CD4-positive, alpha-beta memory T cell (primary cell): ENCODE measurements at places on chromosomes 11 and 22. TPM values are rescaled to one million over a fixed set of nuclear protein-coding genes. Genes with fewer than 3 reads are reported as not detected.

Gene ASCL2
- total RNA-seq: not detected

Gene KCNQ1
- total RNA-seq: 21.6 TPM

Gene LARGE2
- 5.1 TPM for total RNA-seq

DNA sequence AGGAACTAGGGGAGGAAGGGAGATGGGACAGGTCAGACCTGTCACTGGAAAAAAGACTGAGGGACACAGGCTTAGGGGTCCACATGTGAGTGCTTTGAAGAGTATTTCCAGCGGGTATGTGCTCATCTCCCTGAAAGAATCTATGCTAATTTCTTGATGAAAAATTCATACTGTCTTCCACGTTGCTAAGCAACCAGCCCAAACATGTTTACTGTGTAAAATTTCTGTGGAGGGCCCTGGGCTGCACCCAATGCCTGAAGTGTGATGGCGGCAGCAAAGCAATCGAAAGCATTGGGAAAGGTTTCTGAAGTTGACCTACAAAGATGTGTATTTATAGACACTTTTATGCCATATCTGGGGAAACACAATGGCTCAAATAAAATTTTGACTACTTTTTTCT, 7.4 kb downstream of the SYT13 start:
- no peak overlapping the region for H3K4me3 ChIP-seq
- DNase-seq: no peak
- no peak overlapping the region for H3K27ac ChIP-seq
- no peaks in the 10 kb centered on the region for H3K36me3 ChIP-seq
- H3K27me3 ChIP-seq: peaks cover 5% of the 10 kb centered on the region
- no peaks in the 10 kb centered on the region for H3K4me1 ChIP-seq

DNA sequence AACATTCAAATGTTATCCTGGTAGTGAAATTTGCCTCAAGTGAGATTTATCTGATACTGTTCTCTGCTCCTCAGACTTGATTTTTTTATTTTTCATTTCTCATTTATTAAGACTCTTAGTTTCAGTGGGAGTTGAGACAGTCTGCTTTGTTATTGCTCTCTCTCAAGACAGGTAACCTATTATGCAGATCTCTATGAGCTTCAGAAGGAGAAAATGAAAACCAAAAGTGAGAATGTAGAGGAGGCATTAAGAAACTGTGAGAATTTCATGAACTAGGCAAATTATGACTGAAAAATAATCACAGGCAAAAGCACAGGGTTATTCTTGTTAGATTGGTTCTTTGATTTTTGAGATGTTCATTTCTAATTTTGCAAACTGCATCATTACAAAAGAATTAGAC, 290.0 kb upstream of the CHORDC1 start:
- no peaks in the 10 kb centered on the region for H3K27me3 ChIP-seq
- no peaks in the 10 kb centered on the region for H3K4me1 ChIP-seq
- DNase-seq: no peak
- H3K4me3 ChIP-seq: no peak overlapping the region

DNA sequence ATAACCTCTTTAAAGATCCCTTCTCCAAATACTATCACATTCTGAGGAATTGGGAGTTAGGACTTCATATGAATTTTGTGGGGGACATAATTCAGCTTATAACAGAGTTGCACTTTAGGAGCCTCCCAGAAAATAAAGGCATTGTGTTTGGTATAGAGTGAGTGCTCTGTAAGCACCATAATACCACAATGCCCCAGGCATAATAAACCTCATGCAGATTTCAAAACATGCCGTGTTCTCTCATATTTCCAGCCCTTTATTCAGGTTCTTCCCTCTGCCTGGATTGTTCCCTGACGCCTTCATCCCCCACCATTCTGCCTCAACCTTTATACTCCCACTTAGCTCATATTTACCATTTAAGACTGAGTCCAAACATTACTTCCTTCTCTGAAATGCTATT, 398.8 kb upstream of the FAT3 start:
- no peaks in the 10 kb centered on the region for H3K27me3 ChIP-seq
- no peak for DNase-seq
- no peaks in the 10 kb centered on the region for H3K4me1 ChIP-seq

GRCh38 chr11:23313001-23313400, 452.7 kb upstream of the CCDC179 start:
- H3K27me3 ChIP-seq: no peaks in the 10 kb centered on the region
- no peak overlapping the region for H3K27ac ChIP-seq
- no peak for DNase-seq
- H3K4me3 ChIP-seq: no peak overlapping the region
- no peaks in the 10 kb centered on the region for H3K36me3 ChIP-seq

GRCh38 chr22:37162221-37163095, 12.7 kb upstream of the IL2RB start:
- peaks cover 60% of the 10 kb centered on the region for H3K4me1 ChIP-seq
- H3K36me3 ChIP-seq: no peaks in the 10 kb centered on the region
- peak overlapping the region; percentile 55 for H3K27ac ChIP-seq

- H3K4me1 ChIP-seq: peaks cover 32% of the 10 kb centered on the region
- DNase-seq: no peak
- H3K36me3 ChIP-seq: no peaks in the 10 kb centered on the region
- H3K4me3 ChIP-seq: no peak overlapping the region
- no peaks in the 10 kb centered on the region for H3K27me3 ChIP-seq
Measured at GRCh38 chr11:95070471-95070870, 3.8 kb downstream of the SRSF8 start.

GRCh38 chr22:44406341-44407170, 91.5 kb downstream of the RTL6 start:
- H3K27ac ChIP-seq: no peak overlapping the region
- H3K4me3 ChIP-seq: no peak overlapping the region
- H3K4me1 ChIP-seq: no peaks in the 10 kb centered on the region
- H3K27me3 ChIP-seq: no peaks in the 10 kb centered on the region
- DNase-seq: no peak

- no peaks in the 10 kb centered on the region for H3K36me3 ChIP-seq
- peaks cover 29% of the 10 kb centered on the region for H3K27me3 ChIP-seq
- H3K27ac ChIP-seq: no peak overlapping the region
Measured at GRCh38 chr11:64719406-64719805, 3.6 kb downstream of the NRXN2 start.

DNA sequence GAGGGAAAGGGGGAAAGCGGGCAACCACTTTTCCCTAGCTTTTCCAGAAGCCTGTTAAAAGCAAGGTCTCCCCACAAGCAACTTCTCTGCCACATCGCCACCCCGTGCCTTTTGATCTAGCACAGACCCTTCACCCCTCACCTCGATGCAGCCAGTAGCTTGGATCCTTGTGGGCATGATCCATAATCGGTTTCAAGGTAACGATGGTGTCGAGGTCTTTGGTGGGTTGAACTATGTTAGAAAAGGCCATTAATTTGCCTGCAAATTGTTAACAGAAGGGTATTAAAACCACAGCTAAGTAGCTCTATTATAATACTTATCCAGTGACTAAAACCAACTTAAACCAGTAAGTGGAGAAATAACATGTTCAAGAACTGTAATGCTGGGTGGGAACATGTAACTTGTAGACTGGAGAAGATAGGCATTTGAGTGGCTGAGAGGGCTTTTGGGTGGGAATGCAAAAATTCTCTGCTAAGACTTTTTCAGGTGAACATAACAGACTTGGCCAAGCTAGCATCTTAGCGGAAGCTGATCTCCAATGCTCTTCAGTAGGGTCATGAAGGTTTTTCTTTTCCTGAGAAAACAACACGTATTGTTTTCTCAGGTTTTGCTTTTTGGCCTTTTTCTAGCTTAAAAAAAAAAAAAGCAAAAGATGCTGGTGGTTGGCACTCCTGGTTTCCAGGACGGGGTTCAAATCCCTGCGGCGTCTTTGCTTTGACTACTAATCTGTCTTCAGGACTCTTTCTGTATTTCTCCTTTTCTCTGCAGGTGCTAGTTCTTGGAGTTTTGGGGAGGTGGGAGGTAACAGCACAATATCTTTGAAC, 6.8 kb downstream of the MALAT1 start:
- H3K27me3 ChIP-seq: no peaks in the 10 kb centered on the region
- H3K4me3 ChIP-seq: peak overlapping the region; percentile 96
- peaks cover 48% of the 10 kb centered on the region for H3K4me1 ChIP-seq
- DNase-seq: no peak
- peak overlapping the region; percentile 97 for H3K27ac ChIP-seq
- peaks cover 61% of the 10 kb centered on the region for H3K36me3 ChIP-seq
